ENCODE measurements at places on chromosomes 7 and 10. TPM values are rescaled to one million over a fixed set of nuclear protein-coding genes. Genes with fewer than 3 reads are reported as not detected.

Gene GPER1
- 2.9 TPM for total RNA-seq

GRCh38 chr7:75725306-75725705 lies 13.4 kb downstream of the HIP1 start:
- DNase-seq: no peak

DNA sequence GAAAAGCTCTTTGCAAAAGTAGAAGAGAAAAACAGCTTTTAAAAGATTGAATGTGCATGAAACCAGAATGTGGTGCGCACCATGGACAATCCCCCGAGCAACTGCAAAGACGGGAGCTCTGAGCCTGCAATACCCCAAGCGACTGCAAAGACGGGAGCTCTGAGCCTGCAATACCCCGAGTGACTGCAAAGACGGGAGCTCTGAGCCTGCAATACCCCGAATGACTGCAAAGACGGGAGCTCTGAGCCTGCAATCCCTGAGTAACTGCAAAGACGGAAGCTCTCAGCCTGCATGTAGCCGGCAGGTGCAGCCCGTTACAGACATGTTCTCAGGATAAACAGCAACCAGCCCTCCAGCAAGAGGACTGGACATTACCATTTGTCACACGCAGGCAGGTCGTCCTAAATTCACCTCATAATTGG lies 6.2 kb downstream of the ZNF775 start:
- peak; percentile 56 for DNase-seq

DNA sequence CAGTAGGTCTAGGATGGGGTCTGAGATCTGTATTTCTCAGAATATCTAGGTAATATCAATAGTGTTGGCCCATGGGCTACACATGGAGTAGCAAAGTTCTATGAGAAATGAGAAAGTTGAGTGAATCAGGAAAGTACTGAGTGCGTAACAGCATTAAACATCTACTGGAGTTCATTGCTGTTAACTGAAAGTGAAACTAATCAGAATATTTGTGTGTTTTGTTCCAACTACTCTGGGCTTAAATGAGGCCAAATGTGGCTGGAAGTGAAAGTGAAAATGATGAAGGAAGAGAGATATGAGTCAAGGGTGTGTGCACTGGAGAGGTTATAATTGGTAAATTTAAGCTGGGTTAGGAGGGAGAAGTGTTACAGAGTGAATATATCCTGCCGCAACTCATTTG lies 46.5 kb downstream of the TMEM106B start:
- DNase-seq: no peak

DNA sequence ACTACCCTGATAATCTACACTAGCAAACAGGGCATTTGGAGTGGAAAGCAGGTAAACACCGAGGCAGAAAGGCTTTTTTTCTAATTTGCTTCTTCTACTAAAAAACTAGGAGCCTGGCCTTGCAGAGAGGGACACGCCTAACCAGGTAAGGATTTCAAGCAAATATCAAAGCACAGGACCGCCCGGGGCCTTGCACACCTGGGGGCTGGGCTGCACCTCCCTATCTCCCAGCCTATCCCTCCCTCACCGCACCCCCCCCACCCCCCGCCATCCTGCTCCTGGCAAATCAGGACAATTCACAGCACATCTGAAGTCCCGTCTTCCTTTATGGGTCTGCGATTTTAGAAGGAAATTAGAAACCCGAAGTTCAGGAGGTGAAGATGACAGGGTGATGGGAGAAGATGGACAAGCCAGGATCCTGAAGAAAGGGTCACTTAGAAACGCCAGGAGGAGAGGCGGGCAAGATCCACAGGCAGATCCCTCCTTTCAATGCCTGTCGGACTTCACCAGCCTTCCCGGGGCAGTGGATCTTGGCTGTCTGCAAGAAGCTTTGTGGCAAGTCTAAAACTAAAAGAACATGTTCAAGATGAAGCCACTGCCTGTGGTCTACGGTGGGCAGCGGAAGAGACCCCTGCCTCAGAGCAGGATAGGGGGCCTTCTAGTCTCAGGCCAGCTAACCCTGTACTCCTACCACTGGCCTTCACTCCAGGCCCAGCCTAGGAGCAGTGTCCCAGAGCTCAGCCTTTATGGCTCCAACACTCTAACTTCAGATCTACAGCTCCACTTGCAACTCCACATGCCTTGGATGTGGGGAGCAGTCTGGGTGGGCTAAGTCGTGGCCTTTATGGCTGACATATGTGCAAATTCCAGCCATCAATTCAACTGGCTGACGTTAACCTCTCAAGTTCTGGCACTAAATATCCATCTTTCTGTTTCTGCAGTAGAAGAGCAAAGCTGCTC lies 43.9 kb downstream of the TNS3 start:
- no peak for DNase-seq

DNA sequence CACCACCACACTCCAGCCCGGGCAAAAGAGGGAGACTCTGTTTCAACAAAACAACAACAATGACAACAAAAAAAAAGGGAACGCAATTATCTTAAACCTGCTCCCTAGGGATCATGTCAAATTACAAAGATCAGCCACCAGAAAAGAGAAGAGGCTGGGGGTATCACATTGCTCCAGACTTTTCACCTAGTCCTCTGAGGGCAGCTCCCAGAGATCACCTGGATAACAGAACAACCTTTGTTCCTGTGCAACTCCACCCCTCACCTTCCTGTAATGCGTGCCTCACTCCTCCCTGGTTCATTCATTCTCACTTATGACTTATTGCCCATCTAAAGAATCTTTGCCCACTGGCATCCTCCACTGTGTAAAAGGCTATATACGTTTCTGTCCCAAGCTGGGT lies 31.8 kb downstream of the SVOPL start:
- DNase-seq: no peak
